ENCODE measurements at places on chromosomes 1 and 21. TPM values are rescaled to one million over a fixed set of nuclear protein-coding genes. Genes with fewer than 3 reads are reported as not detected.

Gene MCOLN2
- 42.7 TPM for total RNA-seq

Gene OR2T11
- total RNA-seq: not detected

Gene SLAMF7
- total RNA-seq: 6.8 TPM

Gene OR2T2
- not detected for total RNA-seq

Gene APCS
- not detected for total RNA-seq

Gene HPCA
- total RNA-seq: not detected

Gene SLC9C2
- not detected for total RNA-seq

Measured in T-helper 2 cell treated with Interferon-gamma antibody and Interleukin-4, amounts not matched to agents 100 ng/mL and 5 ng/mL, for 36 hours (primary cell).